CD4-positive, alpha-beta T cell (primary cell): ENCODE measurements at places on chromosomes 11 and 22.
A peak's percentile ranks its signal among the peaks of the same experiment; 100 is the strongest.

DNA sequence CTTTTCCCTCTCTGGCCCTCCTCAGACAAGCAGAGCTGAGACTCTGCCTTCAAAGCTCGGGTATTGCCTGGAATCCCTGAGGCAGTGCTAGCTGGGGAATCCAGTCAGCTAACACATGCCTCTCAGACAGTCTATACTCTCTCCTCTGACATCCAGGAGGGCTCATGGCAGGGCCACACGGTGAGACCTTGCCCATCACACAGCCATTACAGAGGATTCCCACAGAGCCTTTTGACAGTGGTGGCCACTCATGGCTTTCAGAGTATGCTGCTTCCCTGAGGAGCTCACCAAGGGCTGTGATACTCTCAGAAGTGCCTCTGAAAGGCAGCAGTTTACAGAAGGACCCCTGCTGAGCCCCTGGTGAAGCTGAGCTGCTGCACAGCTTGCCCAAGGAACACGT, 165.3 kb downstream of the RRAS2 start:
- DNase-seq = no peak

GRCh38 chr11:61994981-61995380, 27.5 kb upstream of the FTH1 start:
- no peak for DNase-seq

GRCh38 chr11:6771926-6772893, at the start of gene OR2AG2:
OR2AG2 (minus strand) TSS chr11:6771976; CDS start chr11:6768957, 3,019 bp downstream.
- DNase-seq = no peak

GRCh38 chr11:116225784-116226585, 546.8 kb downstream of the BUD13 start:
- no peak for DNase-seq

GRCh38 chr22:31100762-31101525, 6.4 kb downstream of the SELENOM start:
- DNase-seq = no peak

DNA sequence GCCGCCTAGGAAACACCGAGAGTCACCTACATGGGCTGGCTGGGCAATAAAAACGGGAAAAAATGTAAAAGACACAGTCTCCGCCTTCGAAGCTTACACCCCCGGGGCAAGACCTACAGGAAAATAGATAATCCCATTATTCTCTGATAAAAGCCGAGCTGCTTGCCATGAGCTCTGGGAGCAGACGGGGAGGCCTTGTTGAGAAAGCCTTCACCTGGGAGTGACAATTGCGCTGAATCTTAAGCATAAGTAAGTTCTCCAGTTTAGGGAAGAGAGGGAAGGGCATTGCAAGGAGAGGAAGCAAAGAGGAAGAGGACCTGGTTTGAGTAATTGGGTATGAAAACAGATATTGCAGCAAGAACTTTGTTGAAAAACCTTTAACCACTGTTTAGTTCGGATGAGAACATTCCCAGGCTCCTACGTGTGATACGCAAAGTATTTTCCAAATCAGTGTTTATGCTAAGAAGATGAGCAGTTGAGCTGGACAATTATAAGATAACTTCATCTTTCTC, 813 bp upstream of the BTBD10 start:
- no peak for DNase-seq

DNA sequence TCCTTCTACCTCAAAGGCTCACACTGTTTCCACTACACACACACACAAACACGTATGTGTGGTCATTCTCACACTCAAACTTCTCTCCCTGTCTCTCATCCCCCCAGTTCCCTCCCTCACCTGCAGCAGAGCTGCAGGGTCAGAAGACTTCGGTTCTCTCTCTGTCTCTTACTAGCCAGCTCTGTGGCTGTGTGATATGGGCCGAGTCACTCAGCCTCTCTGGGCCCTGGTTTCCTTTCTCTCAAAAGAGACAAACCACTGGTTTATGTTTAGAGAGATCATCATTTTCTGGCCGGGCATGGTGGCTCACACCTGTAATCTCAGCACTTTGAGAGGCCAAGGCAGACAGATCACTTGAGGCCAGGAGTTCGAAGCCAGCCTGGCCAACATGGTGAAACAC, 21.1 kb downstream of the TSPAN18 start:
- DNase-seq = no peak

- no peak for DNase-seq
Observed at GRCh38 chr22:27537501-27537900, 264.1 kb downstream of the MN1 start.

DNA sequence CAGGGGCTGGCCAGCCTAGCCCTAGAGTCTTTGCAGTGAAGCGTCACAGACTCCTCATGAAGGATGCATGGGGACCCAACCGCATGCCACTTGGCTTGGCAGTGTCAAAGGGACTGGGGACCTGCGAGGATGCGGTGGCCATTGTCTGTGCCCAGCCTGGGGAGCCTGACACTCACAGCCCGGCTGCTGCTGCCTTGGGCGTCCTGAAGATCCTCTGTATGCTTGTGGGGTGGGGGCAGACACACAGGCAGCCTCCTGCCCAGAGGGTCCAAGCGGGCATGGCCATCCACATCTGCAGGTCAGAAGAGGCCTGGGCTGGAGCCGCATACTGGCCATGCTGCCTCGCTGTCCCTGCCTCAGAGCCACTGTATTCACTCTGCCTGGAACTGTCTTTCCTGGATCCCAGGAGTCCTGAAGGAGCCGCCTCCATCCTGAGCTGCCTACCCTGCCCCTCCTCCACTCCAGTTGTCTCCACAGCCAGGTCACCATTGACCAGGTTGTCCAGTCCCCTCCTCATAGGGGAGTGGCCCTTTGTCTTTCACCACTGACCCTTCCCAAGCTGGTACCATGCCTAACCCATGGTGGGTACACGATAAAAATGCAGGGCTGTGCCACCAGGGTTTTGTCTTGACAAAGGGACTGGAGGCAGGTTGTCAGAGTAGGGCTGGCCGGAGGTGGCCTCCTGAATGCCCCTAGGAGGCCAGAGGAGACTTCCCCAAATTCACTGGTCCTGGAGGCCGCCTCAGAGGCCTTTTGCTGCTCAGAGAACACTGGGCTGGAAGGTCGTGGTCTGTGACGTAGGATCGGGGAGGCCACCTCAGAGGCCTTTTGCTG, 107.0 kb downstream of the KCNQ1OT1 start:
- DNase-seq = no peak

GRCh38 chr22:20141186-20142077, 9.4 kb downstream of the CCDC188 start:
- DNase-seq = no peak

- DNase-seq = no peak
Observed at GRCh38 chr22:31615940-31616314, 46.1 kb downstream of the PISD start.

GRCh38 chr22:39132281-39132680, 20.2 kb downstream of the CBX7 start:
- DNase-seq = no peak

GRCh38 chr11:118843565-118843964, 40.1 kb upstream of the CXCR5 start:
- no peak for DNase-seq

GRCh38 chr11:95371153-95371552, 140.2 kb upstream of the SESN3 start:
- peak; percentile 19 for DNase-seq

DNA sequence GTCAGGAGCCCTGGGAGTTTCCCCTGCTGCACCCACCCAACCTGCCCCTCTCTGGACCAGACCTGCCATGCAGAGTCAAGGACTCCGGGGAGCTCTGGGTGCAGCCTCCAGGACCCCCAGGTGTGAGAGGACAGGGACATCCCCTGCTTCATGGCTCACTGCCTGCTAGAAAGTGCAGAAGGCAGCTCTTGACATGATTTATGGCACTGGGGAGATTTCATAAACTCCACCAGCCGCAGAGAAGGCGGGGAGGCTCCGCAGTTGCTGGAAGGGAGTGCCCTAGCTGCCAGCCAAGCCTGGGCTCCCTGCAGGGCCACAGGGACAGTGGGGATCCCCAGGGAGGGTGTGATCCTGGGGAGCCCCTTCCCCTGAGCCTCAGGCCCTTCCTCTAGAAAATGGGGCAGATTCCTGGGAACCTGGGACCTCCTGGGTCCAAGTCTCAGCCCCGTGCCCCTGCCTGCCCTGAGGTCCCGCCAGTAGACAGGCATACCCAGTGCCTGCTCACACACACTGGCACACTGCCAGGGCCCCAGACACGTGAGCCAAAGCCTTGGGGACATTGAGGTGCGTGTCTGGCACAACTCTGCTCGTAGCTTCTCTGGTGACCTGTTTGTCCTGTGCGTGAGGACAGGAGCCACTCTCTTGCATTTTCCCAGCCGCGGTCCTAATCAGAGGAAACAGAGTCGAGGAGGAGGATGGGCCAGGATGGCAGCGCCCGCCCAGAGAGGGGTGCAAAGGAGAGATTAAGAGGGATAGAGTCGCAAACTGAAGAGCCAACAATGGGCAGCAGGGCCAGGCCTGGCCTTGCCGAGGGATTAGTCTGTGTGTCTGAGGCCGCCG, 13.8 kb downstream of the CABP7 start:
- DNase-seq = no peak

- DNase-seq = no peak
Observed at GRCh38 chr22:24181996-24182899, 961 bp downstream of the SUSD2 start.

DNA sequence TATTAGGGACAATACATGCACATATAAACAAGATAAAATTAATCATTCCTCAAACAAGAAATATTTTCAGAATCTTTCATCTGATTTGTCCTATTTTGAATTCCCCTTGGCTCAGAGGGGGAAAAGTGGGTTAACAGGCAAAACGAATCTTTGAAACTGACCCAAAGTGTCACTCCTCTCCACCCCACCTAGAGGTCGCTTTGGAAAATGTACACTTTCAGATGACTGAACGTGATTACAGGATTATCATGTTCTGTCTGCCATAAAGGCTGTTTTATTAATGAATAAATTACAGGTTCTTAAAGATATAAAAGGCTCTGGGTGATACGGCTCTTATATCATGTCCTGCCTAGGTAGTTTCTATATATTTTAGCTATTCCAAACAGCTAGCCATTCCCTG, 1735.0 kb downstream of the LRRC4C start:
- no peak for DNase-seq

DNA sequence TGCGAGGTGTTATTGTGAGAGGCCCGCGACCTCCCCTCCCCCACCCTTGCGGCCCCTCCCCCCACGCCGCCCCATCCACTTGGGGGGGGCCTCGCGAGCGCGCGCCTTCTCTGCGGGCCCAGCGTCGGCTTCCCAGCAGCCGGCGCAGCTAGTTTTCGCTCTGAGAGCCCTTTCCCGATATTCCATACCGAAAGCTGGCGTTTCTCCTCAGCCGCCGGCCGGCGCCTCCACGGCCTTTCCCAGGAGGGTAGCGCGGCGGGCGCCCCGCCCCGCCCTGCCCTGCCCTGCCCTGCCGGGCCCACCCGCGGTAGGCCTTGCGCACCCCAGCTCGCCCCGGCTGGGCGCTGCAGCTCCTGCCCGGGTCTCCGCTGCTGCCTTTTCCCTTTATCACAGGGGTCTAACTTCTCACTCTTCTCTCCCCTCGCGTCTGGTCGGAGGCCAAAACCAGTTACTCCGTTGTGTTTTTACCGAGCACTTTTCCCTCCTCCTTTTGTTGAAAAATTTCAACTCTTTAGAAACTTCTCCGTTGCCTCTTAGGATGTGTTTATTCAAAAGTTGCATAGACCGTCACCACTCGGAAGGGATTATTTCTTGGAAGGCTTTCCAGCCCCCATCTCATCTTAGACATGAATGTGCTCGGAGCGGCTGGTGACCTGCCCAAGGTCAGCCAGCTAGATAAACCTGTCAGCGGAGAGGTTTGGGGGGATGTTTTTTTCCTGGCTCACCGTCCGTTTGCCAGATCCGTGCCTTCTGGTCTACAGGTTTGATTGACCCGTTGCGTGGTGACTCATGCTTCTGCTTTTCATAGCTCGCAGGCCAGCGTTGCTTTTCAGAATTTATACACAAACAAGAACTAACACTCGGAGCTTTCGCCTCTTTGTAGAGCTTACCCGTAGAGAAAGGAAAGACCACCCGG, 648 bp downstream of the PAFAH1B2 start:
- no peak for DNase-seq

- no peak for DNase-seq
Observed at GRCh38 chr11:113673550-113674396, 32.3 kb downstream of the TMPRSS5 start.

DNA sequence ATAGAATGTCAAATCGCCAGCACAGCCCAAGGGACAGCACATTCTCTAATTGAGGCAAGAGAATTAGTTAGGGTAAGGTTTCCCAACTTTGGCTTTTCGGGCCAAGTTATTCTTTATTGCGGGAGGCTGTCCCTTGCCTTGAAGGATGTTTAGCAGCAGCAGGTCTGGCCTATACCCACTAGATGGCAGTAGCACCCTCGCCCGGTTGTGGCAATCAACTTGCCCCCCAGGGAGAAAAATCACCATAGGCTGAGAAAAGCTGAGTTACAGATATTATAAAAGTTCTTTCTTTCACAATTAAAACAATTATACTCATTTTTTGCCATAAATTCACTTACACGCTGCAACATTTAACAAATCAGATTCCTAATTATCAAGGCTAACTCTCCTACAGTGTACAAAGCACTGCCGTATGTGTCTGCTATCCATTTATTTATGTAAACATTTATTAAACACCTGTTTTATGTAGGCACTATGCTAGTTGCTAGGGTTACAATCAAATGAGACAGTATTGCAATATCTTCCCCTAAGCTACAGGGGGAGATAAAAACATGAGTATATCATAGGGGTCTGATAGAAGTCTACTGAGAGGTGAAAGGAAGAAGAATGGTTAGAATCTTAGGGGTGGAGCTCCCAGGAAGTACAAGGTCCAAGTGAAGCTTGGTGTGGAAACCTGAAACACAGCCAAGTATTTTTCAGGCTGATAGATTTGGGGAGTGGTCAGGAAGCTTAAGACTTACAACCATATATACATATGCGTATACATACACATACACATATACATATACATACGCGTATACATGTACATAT, 452.3 kb downstream of the RAB38 start:
- DNase-seq = no peak

DNA sequence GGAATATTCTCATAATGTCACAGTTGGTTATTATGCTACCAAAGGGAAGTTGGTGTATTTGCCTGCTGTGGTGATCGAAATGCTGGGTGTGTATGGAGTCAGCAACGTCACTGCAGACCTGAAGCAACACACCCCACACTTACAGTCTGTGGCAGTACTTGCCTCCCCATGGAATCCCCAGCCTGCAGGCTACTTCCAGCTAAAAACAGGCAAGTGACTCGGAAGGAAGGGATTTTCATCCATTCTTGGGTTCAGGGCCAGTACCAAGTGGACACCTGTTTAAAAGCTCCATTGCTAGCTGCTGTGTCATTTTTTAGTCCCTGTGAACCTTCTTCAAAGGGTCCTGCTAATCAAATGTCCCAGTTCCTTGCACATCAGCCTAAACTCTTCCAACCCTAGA, 149.6 kb downstream of the C11orf91 start:
- DNase-seq = no peak

DNA sequence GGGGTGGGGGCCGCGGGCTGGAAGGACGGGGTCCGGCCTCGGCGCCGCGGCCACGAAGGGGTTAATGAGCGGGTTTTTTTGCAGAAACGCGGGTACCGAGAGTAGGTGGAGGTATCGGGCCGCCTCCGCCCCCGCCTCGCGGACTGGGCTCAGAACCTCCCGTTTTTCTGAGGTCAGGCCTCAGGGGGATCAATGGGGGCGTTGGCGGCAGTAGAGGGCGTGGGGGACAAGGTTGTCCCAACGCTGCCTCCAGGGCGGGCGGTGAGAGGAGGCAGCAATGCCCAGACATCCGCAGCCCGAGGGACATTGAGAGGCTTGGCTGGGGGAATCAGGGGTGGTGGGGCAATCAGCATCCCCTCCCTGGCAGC, 34.8 kb upstream of the PRODH start:
- no peak for DNase-seq

GRCh38 chr11:66119348-66120133, 49.5 kb downstream of the PACS1 start:
- DNase-seq = no peak
